ENCODE measurements at places on chromosomes 12 and 14. TPM values are rescaled to one million over a fixed set of nuclear protein-coding genes. Genes with fewer than 3 reads are reported as not detected.

GRCh38 chr14:51044961-51045360, 49.9 kb downstream of the TRIM9 start:
- no peak for DNase-seq

DNA sequence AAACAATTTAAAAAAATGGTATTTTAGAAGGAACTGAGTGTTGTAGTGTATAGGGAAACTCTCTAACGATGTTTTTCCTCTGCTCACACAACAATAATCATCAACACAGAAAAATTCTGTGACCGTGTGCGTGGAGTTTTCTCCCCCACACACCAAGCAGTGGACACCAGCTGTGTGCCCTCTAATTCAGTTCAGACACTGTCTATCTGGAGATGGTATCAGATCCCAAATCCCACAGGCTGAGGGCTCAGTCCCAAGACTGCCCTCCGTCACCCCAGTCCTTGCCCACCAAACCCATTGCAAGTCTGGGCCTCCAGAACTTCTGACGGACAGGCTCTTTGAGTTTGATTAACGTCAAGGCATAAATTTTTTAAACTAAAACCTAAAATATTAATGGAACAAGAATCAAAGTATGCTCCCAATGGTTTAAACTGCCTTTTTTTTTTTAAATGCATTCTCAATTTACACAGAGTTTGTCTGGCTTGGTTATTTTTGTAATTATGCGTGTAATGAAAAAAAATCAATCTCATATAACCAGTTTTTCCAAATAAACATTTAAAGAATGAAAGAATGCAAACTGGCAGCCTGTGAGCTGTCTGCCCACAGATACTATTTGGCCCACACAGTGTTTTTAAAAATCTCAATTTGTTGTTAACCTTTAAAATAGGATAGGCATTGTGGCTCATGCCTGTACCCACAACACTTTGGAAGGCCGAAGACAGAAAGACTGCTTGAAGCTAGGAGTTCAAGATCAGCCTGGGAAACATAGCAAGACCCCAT, 19.2 kb downstream of the BLTP3B start:
- DNase-seq, result no peak

DNA sequence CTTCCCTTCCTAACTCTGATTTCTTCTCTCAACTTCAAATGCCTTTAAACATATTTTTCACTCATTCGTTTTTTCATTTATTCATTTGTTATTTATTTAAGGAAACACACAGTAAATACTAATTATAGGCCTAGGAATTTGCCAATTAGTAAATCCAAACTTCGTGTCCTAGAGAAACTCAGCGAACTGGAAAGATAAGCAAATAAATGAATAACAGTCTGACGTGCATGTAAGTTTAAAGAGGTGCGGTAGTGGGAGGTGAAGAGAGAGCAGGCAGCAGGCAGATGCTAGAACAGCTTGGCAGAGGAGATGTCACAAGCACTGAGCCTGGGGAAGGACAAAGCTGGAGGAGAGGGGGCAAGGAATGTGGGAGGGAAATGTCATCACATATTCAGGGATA, 228.2 kb downstream of the DPY19L2 start:
- DNase-seq, result no peak

- DNase-seq, result no peak
Measured at GRCh38 chr12:121093487-121093891, 39.2 kb upstream of the P2RX7 start.

DNA sequence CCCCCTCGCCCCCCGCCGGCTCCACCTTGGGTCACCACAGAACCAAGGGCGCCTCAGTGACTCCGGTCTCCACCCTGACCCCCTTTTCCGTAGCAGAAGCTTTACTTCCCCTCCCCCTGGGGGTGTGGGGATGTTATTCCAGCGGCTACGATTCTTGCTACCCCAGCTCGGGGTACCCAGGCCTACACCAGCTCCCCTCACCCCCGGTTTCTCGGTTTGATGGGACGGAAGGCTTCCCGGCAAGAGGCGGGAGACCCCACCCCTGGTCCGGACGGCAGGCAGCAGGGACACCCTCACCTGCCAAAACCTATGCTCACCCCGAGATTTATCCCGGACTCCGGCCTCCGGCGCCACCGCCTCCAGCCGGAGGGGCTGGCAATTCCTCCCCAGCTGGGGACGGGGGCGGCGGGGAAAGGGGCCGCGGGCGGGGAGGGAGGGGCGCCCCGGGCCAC, 619 bp downstream of the RAB15 start:
- DNase-seq, result no peak

- no peak for DNase-seq
Measured at GRCh38 chr14:86091811-86092210, 561.9 kb downstream of the FLRT2 start.

DNA sequence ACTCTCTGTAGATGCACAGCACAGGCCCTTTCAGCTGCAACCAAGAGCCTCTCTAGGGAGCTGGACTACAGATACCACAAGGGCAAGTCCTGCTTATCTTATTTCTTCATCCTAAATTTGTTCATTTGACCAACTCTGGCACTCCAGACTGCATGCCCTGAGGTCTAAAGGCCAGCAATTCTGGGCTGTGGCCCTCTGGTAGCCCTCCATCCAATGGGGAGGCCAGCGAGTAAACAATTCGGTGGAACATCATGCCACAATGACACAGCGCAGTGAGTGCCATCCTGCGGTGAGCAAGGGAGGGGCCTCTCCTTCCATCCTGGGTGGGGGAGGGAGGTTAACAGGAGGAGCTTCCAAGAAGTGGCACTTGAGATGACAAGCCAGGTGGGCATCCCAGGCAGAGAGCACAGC, 652 bp upstream of the SELPLG start:
- no peak for DNase-seq

GRCh38 chr12:15546102-15546701, 223.9 kb downstream of the PTPRO start:
- no peak for DNase-seq

DNA sequence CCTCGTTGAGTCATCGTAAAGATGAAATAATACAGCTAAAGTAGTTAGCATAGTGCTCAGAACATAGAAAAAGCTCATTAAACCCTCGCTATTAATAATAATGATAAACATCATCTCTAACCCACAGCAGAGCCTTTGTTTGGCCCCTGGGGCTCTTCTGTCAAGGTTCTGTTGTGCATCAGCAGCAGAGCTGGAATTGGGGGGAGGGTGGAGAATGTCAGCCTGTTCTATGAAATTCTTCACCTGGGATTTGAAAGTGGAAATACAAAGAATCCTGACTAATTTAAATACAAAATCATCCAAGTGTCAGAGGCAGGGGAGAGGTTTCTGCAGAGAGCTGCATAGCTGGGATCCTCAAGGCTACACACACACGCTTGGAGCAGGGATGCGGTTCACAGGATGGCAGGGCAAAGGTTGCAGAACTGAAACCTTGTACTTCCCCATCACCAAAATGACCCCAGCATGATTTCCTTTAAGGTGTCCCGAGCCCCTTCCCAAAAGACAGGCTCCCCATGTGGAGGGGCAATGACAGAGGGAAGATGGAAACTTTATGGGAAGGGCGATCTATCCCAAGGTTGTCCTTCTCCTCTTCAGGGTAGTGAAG, 71.8 kb downstream of the DAD1 start:
- DNase-seq, result no peak

DNA sequence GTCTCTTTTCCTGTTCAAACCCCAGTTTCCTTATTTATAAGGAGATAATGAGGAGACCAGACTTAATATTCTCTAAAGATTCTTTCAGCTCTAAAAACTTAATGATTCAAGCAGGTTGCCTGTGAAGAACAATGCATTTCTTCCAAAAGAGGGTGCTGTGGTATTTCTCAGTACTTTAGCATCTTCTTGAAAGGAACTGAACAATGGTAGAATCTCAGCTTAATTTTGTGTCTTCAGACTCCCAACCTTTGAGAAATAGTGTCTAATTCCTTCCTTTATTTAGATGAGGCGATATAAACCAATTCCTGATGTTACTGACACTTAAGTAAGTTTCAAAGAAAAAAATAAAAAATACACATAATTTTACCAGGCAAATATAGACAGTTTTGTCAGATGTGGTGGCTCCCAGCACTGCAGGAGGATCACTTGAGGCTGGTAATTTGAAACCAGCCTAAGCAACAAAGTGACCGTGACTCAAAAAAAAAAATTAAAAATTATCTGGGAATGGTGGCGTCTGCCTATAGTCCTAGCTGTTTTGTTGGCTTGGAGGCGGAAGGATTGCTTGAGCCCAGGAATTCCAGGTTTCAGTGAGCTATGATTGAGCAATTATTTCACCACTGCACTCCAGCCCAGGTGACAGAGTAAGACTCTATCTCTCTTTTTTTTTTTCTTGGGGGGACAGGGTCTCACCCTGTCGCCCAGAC, 76.9 kb upstream of the PSMA6 start:
- no peak for DNase-seq

DNA sequence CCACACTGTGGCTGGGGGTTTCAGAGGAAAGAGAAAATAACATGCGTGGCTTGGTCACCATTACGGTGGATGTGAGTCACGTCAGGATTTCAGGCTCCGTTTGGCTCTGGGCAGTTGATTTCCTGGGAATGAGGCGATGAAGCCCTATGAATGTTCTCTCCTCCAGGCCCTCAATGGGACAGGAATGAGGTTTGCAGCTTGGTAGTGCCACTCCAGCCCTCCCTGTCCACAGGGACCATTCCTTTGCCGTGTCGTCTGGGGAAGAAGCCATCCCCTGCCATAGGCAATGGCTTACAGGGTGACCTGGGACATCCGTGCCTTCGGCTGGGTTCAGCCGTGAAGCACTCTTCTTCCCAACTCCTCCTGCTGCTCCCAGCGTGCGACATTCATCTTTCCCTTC, 95.0 kb downstream of the FBXL14 start:
- DNase-seq, result no peak

DNA sequence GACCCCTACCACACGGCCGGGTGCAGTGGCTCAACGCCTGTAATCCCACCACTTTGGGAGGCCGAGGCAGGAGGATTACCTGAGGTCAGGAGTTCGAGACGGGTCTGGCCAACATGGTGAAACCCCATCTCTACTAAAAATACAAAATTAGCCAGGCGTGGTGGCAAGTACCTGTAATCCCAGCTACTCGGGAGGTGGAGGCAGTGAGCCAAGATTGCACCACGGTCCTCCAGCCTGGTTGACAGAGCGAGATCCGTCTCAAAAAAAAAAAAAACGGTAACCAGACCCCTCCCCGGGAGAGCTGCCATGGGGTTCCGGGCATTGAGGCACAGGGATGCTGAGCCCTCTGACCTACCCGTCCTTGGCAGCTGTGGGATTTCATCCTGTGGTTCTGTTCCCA, 21.8 kb downstream of the BCL7A start:
- DNase-seq, result no peak

DNA sequence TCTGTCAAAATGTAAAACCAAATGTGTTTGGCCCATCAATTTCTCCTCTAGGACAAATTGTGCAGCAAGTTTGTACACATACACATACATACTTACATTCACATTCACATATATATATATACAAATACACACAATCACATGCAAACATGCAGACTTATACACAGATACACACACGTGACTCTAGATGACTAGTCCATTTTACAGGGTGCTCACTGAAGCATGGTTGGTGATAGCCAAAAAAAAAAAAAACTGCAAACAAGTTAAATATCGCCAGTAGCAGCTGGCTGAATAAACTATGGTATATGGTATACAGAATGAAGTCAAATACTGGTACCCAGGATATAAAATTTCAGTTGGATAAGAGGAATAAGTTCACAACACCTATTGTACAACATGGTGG, 77.9 kb downstream of the SLC25A21 start:
- no peak for DNase-seq

- no peak for DNase-seq
Measured at GRCh38 chr14:103130017-103130764, 6.9 kb downstream of the TNFAIP2 start.

- no peak for DNase-seq
Measured at GRCh38 chr12:93889516-93890212, 212.5 kb downstream of the CRADD start.

DNA sequence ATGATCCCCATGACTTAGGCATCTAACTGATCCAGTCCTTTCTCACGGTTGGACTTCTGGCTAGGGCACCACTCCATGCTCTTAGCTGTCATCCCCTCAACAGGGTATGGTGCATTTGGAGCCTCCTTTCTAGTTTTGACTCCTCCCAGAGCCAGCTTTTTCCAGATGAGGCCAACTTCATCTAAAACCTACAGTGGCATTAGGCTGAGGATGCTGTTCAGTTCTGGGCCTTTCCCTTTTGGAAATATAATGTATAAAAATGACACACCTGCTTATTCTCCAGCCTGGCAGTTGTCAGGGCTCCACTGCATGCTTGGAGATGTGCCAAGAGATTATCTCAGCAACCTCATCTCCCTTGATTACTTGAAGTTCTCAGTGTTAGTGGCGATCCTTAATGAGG, 239.7 kb downstream of the EMP1 start:
- DNase-seq, result no peak

DNA sequence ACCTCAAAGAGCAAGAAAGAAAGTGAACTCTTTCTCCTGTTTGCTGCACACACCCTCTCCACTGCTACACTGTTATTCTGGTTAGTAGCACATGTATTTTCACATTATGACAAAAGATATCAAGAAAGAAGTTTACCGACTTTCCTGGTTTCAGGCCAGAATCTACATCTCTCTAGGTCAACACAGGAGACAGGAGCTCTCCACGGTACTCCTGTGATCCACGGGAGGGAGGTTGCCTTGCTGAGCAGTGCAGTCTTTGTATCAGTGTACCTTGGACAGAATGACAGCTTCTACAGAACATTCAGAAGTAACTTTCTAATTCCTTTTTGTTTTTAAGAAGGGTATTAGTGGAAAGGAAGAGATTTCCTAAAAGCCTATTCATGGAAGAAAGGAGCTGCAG, 805.6 kb downstream of the NRXN3 start:
- no peak for DNase-seq

- DNase-seq, result no peak
Measured at GRCh38 chr12:71766202-71766601, 11.5 kb downstream of the RAB21 start.

GRCh38 chr12:4445156-4446101, at the start of gene FGF6:
FGF6 (minus strand) TSS chr12:4445815; CDS start chr12:4445570, 245 bp downstream.
- DNase-seq, result no peak

GRCh38 chr14:78997811-78998210, 827.6 kb downstream of the NRXN3 start:
- DNase-seq, result no peak

The KLHDC2 gene
- 63.9 TPM for total RNA-seq

The SOAT2 gene
- total RNA-seq, result 0.18 TPM

The RBP5 gene
- total RNA-seq, result 7.5 TPM

The KDM5A gene
- total RNA-seq, result 101 TPM

The DIABLO gene
- 62.2 TPM for total RNA-seq

The FOXA1 gene
- total RNA-seq, result 126 TPM

The KRT83 gene
- total RNA-seq, result not detected

The KRT3 gene
- total RNA-seq, result not detected

The GPHB5 gene
- not detected for total RNA-seq

The MYH6 gene
- not detected for total RNA-seq

The TMEM119 gene
- total RNA-seq, result 15.9 TPM

The KCNA1 gene
- not detected for total RNA-seq
